Esophagus squamous epithelium (tissue), 5 donors: ENCODE measurements at places on chromosomes 6 and 20.

DNA sequence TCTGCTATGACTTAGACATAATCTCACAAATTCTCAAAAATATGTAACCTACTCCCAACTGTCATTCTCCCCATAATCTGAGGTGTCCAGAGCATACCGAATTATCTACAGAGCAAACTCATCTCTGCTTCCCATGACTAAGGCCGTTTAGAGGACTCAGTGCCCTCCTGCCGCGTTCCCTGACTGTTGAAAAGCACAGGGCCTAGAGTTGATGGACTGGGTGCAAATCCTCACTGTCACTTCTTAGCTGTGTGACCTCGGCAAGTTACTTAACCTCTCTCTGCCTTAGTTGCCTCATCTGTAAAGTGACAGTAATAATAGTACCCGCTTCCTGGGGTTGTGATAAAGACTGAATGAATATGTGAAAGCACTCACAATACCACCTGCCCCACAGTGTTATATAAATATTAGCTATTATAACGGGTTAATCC lies 4.7 kb upstream of the TUBB2A start:
- DNase-seq = no peak

DNA sequence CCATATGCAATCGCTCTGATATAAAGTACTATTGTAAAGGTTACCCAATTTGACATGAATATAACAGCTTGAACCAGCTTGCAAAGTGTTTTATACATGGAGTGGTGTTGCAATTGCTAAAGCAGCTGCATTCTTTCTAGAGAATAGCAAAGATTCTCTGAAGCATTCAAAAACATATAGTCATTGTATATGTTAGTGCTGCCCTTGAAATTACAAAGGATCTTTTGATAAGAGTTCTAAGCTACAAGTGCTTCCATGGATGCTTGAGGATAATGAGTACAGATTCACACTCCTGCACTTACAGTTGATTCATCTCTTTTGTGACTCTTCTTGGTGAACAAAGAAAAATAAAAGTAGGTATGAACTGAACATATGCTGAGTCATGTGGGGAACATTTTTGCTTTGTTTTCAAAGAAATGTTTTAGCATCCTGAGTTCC lies 175.7 kb downstream of the ALDH8A1 start:
- no peak for DNase-seq

DNA sequence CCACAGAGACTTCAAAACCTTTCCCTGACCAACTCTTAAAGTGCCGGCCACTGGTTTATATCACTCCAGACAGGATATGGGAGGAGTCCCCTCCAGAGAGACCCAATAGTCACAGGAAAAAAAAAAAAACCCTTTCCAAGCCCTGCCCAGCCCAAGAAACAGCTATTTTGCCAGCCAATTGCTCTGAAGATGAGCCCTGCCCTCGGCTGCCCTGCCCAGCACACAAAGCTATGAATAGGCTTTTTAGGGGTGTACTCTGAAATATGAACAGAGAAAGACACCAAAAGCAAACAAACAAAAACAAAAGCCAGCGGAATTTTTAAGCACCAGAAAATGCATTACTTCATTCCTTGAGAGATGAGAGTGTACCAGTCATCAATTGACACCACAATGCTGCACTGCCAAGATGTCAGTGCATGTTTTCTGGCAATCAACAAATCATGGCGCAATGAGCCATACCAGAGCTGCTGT lies 275.1 kb downstream of the C6orf118 start:
- no peak for DNase-seq

DNA sequence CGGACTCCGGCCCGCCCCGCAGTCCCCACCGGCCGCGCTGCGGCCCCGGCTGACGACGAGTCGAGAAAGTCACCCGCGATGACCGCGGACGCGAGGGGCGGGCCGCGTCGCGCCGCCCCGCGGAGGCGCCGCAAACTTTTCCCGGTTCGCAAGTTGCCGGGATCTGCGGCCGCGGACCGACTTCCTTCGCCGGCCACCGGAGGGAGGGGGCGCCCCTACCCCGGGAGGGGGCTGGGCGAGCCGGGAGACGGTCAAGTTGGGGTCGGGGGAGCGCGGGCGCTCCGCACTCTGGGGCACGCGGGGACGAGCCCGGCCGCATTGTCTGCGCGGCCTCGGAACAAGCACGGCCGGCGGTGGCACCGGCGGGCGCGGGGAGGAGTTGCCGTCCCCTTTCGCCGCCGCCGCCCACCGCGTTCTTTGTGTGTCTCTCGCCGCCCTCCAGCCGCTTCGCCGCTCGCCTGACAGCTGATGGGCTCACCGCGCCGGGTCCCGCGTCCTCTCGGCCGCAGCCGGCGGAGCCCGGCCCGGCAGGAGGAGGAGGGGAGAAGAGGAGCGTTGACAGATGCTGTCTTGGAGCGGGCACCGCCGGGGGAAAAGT lies 131.6 kb downstream of the OGFRL1 start:
- DNase-seq = no peak

DNA sequence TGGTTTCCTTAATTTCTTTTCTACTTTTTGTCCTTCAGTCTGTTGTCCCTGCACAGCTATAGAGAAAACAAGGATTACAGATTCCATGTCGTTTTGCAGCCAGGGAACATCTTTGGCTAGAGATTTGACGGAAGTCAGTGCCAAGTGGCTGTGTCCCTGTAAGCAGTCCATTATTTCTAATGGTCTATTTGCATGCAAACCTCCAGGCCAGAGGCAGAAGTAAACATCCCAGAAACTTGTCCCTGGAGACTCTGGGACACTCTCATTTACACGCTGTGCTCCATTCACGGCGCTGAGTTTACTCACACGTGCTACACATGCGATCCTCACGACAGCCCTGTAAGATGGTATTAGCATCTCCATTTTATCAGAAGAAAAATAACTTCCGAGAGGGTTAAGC lies 355.5 kb downstream of the PRKN start:
- no peak for DNase-seq

- no peak for DNase-seq
These were observed 310.2 kb downstream of the TSHZ2 start for GRCh38 chr20:53282217-53282955.

DNA sequence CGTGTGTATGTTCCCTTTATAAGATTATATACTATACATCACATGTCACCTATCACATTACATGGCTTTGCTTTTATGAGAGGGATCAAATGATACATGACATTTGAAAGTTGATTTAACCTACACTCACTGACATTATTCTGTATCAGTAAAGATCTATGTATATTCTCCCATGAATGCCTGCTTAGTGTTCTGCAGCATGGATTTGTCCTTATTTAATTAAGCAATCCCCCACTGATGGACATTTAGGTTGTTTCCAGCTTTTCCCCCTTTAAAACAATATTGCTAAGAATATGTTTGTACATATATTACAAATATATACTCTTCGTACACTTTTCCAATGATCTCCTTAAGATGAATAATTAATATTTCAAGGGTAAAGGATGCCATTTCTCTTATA lies 297.4 kb downstream of the TFAP2C start:
- no peak for DNase-seq

- DNase-seq = no peak
These were observed 6.2 kb downstream of the LINC00237 start for GRCh38 chr20:21099751-21100577.

DNA sequence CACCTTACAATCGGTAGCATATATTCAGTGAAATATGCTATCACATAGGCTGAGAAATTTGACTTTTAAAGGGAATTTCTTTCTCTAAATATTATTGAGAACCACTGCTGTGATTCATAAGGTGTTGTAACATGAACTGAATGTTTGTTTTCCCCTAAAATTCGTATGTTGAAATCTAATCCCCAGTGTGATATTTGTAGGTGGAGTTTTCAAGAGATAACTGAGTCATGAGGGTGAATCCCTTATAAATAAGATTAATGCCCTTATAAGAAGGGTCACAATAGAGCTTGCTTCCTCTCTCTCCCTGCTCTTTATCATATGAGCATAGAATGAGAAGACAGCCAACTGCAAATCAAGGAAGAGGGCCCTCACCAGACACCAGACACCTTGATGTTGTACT lies 64.8 kb downstream of the LMBRD1 start:
- DNase-seq = no peak

DNA sequence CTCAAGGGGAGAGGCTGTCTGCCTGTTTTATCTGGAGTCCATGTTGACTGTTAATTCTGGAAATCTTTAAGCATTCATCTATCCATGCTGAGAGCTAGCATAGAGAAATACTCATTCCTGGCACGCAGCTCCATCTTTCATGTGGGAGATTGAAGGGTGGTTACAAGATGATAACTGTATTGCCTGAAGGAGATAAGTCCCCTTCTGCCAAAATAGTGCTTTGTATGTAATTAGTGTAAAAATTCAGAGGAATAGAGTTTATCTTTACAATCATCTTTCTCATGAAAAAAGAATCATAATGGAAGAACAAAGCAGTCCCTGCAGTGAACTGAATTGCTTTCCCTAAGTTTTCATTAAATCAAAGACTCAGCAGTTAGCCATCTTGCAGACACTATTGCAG lies 256.5 kb downstream of the SLC35F1 start:
- DNase-seq = no peak

DNA sequence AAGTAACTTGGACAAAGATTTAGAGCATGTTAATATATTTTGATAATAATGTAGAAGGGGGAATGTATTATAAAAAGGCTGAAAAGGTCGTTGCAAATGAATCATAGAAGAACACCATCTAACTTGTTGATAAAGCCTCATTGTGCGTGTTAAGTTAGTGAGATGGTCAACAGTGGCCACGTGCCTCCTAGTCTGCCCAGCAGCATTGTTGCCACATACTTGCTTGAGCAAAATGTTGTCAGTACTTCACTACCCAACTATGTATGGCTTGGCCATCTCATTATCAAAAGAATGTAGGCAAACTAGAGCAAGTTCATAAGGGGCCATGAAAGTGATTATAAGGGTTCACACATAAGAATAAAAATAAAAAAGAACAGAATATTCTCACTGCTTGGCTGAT lies 84.6 kb downstream of the PHACTR1 start:
- no peak for DNase-seq

DNA sequence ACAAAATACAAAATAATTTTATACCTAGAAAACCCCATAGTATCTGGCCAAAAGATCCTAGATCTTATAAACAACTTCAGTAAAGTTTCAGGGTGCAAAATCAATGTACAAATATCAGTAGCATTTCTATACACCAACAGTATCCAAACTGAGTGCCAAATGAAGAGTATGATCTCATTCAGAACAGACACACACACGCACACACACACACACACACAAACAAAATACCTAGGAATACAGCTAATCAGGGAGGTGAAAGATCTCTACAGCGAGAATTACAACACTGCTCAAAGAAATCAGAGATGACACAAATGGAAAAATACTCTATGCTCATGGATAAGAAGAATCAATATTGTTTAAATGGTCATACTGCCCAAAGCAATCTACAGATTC lies 49.2 kb downstream of the TOMM6 start:
- DNase-seq = no peak
